ENCODE measurements at places on chromosomes 4 and X.

DNA sequence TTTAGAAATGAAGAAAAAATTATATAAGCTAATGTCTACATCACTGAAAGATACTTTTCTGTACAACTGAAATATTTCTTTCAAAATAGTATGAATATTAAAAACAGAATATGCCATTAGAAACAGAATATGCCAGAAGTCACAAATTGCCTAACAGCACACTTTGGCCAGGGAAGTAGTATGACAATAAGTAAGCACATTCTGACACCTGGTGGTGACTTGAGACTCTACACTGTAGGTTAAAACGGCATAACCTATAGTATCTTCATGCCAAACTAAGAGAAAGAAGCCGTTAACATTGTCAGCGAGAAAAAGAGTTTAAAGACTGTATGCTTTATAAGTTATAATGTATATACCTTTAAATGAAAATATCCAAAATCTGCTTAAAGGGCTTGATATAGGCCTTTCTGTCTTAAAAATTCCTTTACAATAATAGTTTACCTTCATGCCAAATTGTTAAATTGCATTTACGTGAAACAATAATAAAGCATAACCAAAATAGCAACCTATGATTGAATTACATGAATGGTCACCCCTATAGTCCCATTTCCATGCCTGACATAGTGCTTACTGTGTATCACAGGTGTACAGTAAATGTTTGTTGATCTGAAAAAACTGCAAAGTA is 32.8 kb downstream of the FAM13A start:
- peak; percentile 3 for DNase-seq

DNA sequence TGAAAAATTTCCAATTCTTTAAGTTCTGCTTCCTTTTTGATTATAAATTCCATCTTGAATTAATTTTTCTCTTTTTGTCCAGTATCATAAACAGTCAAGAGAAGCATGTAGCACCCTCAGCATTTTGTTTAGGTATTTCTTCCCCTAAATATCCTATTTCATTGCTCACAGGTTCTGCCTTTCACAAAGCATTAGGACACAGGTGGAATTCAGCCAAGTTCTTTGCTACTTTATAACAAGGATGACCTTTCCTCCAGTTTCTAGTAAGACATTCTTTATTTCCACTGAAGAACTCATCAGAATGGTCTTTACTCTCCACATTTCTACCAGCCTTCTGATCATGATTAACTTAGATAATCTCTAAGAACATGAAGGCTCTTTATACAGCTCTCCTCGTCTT is 7.4 kb downstream of the SLC9B1 start:
- no peak for DNase-seq

DNA sequence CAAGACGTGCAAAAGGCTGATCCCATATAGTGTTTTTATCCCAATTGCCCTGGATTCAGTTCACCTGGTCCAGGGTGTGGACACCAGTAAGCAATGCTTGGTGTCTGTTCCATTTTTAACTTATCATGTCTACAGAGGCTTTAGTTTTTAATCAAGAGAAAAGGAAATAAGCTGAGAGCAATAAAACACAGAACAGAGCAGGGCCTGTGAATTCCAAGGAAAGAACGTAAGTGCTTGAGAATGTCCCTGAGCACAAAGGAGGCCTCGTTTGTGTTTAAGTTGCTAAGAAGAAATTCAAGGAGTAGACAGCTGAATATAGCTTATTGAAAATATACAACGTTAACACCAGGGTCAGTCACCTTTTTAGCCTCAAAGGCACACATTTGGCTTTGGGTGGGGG is 191.3 kb downstream of the GPC3 start:
- no peak for DNase-seq

GRCh38 chrX:4004822-4005221 is 291.4 kb upstream of the PRKX start:
- no peak for DNase-seq

DNA sequence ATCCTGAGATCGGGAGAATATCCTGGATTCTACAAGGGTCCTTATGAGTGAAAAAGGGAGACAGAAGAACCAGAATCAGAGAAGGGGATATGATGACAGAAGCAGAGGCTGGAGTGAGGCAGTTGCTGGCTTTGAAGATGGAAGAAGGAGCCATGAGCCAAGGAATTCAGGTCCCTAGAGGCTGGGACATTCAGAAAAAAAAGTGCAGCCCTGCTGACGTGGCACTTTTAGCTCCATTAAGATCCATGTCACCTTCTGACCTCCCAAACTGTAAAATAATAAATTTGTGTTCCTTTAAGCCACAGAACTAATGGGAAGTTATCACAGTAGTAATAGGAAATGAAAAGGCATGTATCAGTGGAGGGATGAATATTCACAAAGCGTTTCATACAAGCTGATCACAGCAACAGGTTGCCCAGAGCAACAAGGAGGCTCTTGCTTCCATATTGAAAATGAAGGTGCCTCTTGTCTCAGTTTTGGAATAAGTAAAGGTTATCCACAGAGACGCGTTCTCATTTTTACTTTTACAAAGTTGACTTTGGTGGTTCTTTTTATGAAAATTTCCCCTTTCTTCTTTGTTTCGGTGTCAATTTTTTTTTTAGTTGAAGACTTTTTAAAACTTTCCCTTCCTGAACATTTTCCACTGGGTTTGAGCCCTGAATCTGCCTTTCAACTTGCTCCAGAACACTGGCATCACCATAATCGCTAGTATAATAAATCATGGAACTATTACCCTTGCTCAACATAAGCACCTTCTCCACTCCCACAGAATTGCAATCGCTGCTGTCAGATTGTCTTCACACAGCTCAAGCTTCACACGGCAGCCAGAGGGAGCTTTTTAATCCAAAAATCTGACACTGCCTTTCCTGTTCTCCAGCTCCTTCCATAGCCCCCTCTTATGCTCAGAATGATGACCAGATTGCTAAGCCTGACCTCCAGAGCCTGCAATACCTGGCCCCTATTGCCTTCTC is 127.6 kb upstream of the RBPJ start:
- no peak for DNase-seq

DNA sequence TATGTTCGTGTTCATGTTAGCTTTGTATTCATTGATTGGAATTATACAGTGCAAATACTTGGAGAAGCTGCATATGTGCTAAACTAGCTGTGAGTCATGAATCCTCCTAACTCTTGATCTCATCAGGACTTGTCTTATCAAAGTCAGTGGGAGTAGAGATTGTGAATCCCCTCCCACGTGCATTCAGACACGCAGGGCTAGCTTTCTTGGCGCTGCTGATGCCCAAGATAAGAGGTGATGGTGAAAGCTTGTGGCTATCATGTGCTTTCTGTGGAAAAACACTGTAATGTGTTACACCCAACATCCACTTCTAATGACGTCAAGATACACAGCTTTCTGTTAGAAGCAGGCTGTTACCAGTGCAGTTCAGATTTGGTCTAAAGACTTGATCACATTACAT is 348.7 kb upstream of the HAND2 start:
- DNase-seq, result no peak

- no peak for DNase-seq
These were observed 3.8 kb downstream of the MAEA start for GRCh38 chr4:1293531-1293941.

DNA sequence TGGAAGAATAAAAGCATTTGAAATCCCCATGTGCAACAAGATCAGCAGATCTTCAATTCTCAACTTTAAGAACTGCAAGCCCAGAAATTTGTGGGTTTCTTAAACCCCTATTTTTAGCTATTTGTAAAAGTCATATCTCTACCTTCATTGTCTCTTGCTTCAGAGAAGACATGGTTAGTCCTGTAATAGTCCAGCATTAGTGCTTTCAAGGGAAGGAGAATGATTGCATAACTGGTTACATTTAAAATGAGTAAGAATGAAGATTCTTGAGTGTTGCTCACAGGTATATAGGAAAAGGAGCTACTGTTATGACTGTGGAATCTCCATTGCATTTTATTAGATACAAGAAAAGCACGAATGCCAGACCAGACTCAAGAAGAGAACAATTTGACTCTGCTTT is 84.0 kb downstream of the CCSER1 start:
- DNase-seq, result no peak

- no peak for DNase-seq
These were observed 79.5 kb upstream of the SCOC start for GRCh38 chr4:140293979-140294378.

DNA sequence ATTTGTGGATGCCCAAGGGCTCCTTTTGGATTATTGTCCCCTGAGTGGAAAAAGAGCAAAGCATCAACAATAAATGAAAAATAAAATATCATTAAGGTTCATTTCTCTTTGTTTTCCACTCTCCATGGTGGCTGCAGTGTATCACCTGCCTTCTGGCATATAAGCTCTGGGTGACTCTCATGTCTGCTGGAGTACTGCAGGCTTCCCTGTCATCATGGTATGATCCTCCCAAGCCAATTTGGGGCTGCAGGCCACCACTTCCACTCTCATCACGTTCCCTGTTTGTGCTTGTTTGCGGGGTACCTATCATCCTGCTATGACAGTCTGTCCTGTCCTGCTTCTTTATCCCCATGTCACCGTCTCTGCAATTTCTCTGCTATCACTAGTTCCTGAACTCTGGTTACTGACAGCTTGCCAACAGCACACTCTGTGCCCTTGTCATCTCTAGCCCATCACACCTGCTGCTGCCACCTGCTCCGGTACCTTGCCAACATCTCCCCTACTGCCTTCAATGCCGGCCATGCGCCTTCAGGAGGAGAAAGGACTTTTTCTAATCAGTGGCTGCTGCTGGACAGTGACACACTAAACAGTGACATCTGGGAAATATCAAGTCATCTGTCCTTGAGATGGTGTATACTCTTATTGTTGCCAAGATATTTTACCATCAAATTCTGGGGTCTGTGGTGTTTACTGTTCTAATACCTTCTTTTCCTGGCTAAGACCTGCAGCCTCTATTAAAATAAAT is 23.0 kb upstream of the FGF5 start:
- peak; percentile 35 for DNase-seq

DNA sequence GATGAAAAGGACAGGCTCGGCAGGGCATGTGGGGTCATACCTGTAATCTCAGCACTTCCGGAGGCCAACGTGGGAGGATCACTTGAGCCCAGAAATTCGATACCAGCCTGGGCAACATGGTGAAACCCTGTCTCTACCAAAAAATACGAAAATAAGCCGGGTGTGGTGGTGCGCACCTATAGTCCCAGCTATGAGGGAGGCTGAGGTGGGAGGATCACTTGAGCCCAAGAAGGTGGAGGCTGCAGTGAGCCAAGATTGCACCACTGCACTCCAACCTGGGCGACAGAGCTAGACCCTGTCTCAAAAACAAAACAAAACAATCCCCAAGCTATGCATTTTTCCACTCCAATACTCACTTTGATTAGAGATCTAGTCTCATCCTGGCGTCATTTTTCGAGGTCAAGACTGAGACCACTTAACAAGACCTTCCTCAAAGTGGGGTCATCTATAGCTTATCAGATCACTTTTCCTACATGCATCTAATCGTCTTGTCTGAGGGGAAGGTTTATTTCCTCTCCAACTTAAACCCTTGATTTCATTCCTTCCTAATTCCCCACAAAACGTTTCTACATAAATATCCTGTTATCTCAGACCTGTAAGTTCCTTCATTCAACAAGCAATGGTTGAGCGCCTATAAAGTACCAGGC is 1.3 kb downstream of the NKAP start:
- no peak for DNase-seq

DNA sequence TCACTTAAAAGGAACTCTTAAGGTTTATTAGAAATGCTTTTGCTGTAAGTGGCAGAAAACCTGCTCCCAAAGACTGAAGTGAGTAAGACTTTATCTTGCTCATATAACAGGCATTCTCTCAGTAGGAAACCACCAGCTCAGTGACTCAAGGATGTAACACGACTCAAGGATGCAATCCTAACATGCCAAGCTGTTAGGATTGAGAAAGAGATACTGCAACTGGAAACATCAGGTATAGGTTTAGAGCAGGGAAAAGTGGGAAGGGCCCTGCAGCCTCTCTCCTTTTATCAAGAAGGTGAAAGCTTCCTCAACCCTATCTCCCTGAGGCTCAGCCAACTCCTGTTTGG is 11.9 kb upstream of the SLC9A7 start:
- DNase-seq, result no peak

DNA sequence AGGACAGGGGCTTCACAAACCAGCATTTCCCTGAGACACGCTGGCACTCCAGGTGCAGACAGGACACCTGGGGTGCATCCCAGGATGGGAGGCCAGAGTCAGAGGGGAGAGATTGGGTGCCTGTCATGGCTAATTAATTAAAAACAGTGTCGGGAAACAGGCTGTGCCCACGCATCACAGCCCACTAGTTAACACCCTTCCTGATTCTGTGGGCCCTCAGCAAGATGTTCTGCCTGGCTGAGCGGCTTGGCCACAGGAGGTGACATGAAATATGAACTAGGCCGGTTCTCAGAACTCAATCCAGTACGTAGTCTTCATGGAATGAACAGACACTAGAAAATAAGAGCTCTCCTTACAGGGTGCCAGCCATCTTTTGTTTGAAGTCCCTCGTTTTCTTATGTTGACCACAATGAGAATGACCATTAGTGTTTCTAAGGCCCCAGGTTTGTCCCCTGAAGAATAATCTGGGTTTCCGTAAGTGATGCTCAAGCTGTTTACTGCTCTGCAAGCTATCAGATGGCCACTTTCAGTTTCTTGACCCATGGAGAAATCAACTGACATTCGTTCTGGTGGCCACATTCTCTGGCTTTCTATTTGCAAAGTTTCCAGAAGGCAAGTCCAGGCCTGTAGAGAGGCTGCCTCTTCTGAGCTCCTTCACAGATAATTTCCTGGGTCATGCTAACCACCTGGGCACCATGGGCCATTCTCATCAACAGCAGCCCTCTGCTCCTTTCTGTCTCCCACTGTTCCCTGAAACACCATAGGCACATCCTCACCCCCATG is 72.3 kb downstream of the SLC34A2 start:
- DNase-seq, result no peak

GRCh38 chr4:13296986-13297385 is 187.2 kb downstream of the RAB28 start:
- no peak for DNase-seq

GRCh38 chr4:85106166-85106565 is 139.7 kb upstream of the WDFY3 start:
- DNase-seq, result no peak

DNA sequence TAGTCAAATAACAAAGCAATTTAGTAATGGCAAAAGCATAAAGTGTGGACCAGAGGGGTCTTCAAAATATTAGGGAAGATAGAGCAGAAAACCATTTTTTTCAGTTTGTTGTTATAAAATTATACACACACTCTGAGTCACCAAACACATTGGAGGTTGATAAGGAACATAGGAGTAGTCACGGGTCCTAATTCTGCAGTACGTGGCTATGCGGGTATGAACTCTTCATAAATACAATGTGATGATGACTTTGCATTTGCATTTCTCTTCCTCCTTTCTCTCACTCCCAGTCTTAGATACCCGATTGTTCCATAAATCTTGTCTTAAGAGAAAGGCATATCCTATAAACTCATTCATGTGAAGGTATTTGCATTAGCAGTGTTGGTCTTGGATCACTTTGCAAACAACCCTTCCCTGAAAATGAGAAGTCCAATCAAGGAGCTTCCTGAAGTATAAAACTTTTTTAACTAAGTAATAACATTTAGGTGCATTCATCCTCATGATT is 223.6 kb downstream of the PALLD start:
- no peak for DNase-seq

Measured in NCI-H2171 (cell line).